ENCODE measurements at places on chromosomes 5 and 9.

- no peak for DNase-seq
Observed at GRCh38 chr9:14344053-14344524, 30.1 kb upstream of the NFIB start.

- DNase-seq: no peak
Observed at GRCh38 chr5:84287951-84288350, 96.7 kb downstream of the EDIL3 start.

DNA sequence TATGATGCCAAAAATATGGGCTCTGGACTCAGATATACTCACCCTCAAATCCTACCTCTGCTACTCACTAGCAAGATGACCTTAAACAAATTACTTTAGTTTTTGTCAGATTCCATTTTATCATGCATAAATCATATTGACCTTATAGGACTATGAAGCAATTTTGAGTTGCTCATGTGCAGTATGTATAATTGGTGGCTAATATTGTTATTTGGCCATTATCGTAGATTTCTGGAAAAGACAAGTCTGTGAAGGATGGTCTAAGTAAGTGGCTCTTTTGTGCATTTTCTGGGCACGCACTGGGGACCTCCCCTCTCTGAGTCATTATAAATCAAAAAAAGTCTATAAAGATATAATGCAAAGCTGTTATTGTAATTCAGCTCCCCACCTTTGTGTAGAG lies 393.0 kb downstream of the FGF10 start:
- DNase-seq: no peak

DNA sequence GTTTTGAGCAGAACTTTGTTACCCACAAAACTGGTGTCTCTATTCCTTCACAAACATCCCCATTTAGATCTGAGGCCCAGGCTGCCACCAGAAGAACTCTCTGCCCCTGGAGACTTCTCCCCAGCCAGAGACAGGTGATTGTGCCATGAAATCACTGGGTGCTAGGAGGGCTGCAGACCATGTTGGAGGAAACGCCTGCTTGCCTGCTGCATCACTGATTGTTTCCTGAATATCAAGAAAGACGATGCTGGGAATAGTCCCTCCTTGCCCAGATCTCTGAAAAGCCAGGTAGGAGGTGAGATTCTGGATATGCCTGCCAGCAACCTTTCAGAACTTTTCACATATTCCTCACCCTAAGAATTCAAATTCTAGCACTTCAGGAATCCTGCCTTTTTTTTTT lies 8.1 kb downstream of the ZNF366 start:
- no peak for DNase-seq

DNA sequence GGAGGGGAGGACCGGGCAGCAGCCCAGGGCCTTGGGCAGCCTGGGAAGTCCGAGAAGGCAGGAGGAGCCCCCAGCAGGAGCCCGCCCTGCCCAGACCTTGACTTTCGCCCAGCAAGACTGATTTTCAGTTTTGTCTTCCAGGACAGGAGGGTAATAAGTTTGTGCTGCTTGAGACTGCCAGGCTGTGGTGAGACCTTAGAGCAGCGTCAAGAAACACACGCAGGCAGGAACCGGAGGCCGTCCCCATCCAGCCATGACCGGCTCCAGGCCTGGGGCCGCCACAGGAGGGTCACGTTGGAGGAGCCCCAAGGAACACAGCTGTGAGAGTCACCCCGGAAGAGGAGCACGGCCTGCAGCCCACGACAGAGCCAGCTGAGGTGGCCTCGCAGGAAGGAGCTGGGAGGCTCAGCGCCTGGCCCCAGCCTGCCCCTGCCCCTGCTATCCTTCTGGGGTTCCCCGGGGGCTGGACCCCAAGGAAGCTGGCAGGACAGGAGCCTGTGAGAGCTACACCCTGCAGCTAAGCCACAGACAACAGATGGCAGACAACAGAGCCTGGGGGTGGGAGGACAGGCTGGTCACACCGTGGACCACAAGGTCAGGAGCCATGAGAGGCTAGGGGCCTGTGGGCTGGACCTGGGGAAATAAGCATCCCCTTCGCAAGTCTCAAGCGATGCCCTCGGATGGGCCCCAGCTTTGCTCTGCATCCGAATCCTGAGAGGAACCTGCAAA lies 126.0 kb upstream of the FAM120A start:
- DNase-seq: no peak

DNA sequence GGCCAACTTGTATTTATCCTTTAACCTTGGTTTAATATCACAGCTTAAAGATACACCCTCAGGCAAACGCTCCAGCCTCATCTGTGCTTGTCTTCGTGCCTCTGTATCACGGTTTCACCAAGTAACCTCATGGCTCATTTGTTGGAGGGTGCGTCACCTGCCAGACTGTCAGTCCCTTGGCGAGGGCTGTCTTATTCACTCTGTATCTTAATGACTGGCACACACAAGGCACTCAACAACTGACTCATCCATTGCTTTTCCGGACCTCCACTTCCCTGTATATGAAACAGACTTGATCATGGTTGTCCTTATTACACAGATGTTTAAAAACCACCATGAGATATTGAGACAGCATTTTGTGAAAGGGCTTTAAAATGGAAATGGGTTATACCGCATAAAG lies 28.0 kb downstream of the LCP2 start:
- DNase-seq: no peak

GRCh38 chr5:86997516-86997915 lies 270.2 kb upstream of the RASA1 start:
- DNase-seq: no peak

DNA sequence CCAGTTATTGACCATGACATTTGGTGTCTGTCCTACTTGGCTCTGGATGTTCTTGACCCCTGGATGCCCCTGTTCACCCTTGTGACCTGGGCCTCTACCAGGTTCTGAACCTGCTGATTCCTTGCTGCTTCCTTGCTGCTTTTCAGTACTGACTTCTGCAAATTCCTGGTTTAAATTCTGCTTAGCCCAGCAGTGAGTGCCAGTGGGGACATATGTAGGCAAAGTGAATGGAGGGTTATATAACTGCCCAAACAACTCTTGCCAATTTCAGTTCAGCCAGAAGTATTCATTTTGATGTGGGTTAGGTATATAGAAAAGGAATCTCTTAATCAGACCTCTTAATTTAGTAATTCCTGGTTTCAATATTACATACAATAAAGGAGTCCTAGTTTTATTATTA lies 220.6 kb downstream of the TAF11L14 start:
- DNase-seq: no peak

GRCh38 chr5:59873113-59873512 lies 20.4 kb downstream of the PDE4D start:
- no peak for DNase-seq

- no peak for DNase-seq
Observed at GRCh38 chr9:92608909-92609445, 61.0 kb downstream of the IPPK start.

DNA sequence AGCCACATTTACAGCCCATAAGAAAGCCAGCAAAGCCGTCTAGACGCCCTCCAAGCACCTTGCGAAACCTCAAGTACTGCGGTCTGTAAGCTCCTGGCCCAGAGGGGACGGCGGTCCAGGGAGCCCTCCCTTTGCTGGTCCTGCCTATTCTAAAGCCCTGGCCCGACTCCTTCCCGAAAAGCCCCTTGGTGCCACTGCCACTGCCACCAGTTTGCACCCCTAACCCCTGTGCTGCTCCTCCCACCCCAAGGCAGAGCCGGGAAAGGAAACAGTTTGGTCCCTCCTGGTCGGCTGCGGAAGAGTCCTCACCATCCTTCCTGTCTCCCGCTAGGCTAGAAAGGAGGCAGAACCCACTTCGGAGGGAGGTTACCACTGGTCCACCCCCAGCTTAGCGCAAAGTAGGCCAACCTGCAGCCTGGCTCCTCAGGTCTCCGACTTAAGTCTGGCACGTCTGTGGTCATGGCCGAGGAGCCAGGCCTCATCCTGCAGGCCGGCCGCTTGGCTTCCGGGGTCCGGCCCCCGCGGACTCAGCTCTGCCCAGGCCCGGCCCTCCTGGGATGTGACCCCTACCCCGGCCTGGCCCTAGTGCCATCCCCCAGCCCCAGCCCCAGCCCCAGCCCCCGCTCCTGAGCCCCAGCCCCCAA lies 916 bp downstream of the TOR1A start:
- no peak for DNase-seq

GRCh38 chr5:10481241-10481935 lies 39.7 kb downstream of the ROPN1L start:
- DNase-seq: no peak

DNA sequence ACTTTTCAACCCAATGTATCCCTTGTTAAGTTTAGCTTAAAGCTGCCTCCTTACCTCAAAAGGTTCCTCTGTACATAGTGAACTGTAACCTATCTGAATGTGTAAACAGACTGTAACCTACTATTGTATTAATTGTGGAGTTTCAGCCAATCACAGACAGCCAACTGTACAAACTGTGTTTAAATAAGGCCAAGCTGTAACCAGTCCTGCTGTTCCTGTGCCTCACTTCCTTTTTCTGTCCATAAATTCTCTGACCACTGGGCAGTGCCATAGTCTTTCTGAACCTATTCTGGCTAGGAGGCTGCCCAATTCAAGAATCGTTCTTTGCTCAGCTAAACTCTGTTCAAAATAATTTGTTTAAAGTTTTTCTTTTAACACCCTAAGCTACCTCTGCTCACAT lies 74.7 kb upstream of the DAPK1 start:
- no peak for DNase-seq

DNA sequence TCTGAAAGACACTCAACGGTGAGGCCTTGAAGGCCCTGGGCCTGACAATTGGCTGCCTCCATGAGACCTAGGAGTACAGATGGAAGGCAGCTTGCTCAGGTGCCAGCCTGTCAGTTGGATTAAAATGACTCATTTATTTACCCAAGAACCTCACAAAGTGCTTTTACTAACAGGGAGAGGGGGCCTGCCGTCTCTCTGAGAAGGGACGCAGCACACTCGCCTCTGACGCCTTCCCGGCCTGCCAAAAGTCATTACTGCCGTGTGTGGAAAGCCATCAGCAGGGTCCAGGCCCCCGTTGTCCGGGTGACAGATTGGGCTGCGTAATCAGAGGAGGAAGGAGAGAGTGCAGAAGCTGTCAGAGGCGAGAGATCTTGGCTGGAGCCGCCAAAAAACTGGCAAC lies 32.4 kb downstream of the DDX31 start:
- no peak for DNase-seq

DNA sequence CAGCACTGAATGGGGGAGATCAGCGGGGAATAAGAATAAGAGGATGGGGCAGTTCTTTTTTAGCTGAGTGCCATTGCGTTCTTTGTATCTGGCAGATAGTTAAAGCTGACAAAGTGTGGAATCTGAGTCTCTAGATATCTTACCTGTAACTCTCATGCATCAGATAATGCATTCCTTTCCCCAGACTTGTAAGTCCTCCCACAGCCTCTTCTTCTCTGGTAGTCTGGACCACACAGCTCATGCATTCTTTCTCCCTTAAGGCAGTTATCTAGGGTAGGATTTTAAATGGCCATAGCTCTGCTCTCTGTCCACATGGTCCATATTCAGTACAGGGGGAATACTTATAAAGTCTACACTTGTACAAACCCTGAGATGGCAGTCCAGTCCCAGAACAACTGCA lies 54.0 kb upstream of the FGF10 start:
- DNase-seq: no peak

GRCh38 chr9:25537808-25538207 lies 140.4 kb downstream of the TUSC1 start:
- DNase-seq: no peak

DNA sequence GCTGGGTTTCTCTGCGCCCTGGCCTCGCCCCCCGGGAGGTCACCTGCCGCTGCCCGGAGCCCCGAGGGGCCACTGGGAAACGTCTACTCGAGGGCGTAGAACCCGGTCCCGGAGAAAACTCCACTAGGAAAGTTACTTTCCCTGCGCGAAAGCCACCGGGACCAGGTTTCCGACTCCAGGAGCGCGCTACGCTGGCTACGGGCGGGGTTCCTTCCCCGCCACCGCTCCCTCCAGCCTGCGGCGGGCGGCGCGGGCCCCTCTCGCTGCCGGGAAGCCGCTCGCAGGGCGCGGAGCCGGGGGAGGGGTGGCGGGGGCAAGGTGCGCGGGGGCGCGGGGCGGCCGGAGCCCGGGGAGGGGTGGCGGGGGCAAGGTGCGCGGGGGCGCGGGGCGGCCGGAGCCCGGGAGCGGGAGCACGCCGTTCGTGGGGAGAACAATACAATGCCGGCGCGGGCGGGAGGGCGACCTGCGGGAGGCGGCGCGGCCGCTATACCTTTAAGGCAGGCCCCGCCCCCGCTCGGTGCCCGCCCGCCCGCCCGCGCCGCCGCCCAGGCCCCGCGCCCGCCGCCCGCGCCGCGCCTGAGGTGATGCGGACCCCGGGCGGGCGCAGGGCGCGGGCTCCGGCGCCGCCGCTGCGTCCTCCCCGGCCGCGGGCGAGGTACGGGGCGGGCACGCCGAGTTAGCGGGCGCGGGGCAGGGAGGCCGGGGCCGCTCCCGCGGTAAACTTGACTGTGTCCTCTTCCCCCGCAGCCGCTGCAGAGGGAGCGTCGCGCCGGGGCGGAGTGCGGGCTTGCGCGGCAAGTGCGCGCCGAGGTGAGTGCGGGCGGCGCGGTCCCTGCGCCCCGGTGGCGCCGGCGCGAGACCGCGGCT lies 278.1 kb downstream of the AOPEP start:
- DNase-seq: no peak

- DNase-seq: no peak
Observed at GRCh38 chr9:98539954-98540353, 168.8 kb downstream of the GABBR2 start.

DNA sequence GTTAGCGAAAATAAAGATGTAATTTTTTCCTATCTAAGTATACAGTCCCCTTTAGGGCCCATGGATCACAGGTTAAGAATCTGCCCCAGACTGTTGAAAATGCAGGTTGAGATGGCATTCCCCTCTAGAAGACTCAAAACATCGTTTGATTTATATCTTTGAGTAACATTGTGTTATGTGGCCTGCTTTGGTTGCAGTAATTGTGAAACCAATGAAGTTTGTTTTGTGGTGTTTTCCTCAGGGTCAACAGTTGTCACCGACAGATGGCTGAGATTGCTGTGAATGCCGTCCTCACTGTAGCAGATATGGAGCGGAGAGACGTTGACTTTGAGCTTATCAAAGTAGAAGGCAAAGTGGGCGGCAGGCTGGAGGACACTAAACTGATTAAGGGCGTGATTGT lies 7.8 kb downstream of the CCT5 start:
- DNase-seq: no peak

- no peak for DNase-seq
Observed at GRCh38 chr5:37899037-37899436, 59.2 kb upstream of the GDNF start.

- no peak for DNase-seq
Observed at GRCh38 chr5:130243641-130244040, 339.4 kb downstream of the CHSY3 start.

- no peak for DNase-seq
Observed at GRCh38 chr5:134079748-134080581, 34.5 kb upstream of the TCF7 start.

DNA sequence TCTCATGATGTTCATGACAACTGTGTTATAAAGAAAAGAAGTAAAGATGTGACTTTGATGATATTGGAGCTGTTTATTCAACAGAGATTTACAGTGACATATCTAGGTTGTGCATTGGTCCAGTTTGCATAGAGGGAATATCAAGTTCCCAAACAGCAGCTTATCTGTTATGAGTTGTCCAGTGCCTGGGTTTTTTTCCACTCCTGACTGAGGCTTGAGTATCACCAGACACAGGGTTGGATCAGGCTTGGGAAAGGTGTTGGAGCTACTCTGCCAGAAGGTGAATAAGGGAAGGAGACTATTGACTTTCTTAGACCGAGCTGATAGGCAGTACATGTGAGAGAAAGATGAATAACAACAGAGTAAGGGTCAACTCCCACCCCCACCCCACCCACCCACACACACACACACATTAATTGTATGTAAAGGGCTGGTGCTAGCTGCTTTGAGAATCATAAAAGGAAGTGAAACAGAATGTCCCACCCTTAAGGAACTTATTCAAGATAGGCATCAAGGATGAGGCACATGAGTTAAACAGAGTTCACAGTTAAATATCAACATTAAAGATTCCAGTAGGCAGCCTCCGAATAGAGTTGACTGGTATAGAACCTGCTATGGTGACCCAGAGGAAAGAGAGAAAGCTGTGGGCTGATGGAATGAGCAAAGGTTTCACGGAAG lies 33.0 kb upstream of the RASGRF2 start:
- DNase-seq: no peak

Data from stimulated activated CD4-positive, alpha-beta T cell treated with anti-CD3 and anti-CD28 coated beads, Interleukin-1b, Interleukin-23, amount 100 ng/mL, for 1 hour (primary cell).